ENCODE measurements at places on chromosomes 12 and 14.

- no peak overlapping the region for H3K27ac ChIP-seq
- H3K27me3 ChIP-seq = no peaks in the 10 kb centered on the region
- H3K4me1 ChIP-seq = no peaks in the 10 kb centered on the region
- DNase-seq = no peak
- H3K36me3 ChIP-seq = no peaks in the 10 kb centered on the region
Measured at GRCh38 chr14:93079321-93079720, 36.4 kb downstream of the ITPK1 start.

DNA sequence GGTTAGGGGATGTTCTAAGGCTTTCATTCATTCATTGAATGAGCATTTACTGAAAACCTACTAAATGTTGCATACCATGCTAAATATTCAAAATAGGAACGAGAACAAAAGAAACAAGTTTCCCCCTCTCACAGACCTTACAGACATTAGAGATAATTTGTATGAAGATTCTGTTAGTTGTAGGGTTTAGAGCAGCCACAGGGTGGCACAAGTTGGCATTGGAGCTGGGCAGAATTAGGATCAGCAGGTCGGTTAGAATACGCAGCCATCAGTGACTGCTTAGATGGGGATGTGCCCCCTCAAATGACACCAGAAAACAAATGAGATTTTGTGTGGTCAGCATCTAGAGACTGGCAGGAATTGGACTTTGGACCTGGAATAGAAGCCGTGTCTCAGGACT lies 166.3 kb upstream of the DAAM1 start:
- no peaks in the 10 kb centered on the region for H3K4me1 ChIP-seq
- no peak overlapping the region for H3K4me3 ChIP-seq
- DNase-seq = no peak

DNA sequence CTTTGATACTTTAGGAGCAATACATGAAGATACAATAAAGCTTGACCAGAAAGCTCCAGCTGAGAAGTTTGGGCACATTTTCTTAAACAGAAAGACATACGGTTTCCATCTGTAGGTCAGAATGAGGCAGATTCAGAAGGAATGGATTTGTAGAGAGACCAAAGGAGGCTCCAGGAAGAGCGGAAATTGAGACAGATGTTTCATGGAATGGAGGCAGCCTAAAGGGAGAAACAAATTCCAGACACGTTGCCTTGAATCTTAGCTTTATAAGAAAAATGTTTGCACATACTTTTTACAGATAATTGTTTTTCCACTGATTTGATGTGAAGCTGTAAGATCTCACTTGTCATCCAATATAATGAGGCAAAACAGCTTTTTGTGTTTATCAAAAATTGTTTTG lies 24.8 kb downstream of the EPYC start:
- no peak overlapping the region for H3K4me3 ChIP-seq
- DNase-seq = no peak
- no peaks in the 10 kb centered on the region for H3K36me3 ChIP-seq
- no peaks in the 10 kb centered on the region for H3K27me3 ChIP-seq

DNA sequence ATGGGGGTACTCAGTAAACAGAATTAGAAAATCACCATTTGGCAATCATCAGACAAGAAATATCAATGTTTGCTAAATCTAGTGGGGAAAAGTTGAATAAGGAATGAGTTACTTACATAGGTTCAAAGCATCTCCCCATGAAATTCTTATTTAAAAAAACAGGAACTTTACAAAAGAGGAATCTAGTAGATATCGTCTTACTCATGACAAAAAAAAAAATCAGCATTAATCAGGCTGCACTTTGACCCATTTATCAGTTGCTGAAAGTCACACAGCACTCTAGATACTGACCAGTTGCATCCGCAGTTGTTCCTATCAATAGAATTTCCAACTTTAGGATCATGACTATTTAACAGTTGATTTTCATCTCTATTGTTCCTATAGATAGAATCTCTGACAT lies 5.8 kb upstream of the DICER1 start:
- no peak for DNase-seq
- H3K27ac ChIP-seq = no peak overlapping the region
- no peak overlapping the region for H3K4me3 ChIP-seq
- H3K4me1 ChIP-seq = peaks cover 2% of the 10 kb centered on the region

DNA sequence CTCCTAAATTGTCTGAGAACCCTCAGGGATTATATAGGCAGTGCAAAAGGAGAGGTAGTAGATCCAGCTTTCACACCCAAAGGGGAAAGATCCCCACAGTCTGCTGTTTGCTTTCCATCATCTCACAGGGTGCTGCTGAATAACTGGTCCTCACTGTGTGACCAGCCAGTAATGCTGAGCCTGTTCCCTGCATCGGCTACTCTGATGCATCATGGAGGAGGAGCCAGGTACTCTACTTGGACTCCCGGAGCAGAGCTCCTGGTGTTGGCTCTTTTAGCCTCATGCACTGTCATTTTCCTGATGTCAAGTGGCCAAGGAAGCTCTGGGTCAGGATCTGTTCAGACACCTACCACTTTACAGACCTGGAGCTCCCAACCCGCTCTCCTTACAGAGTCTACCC lies 127.4 kb upstream of the ATF1 start:
- no peak overlapping the region for H3K27ac ChIP-seq
- peaks cover 1% of the 10 kb centered on the region for H3K4me1 ChIP-seq
- H3K27me3 ChIP-seq = no peaks in the 10 kb centered on the region
- H3K4me3 ChIP-seq = no peak overlapping the region
- H3K36me3 ChIP-seq = no peaks in the 10 kb centered on the region

- H3K27ac ChIP-seq = no peak overlapping the region
- no peaks in the 10 kb centered on the region for H3K36me3 ChIP-seq
- no peaks in the 10 kb centered on the region for H3K4me1 ChIP-seq
- no peak overlapping the region for H3K4me3 ChIP-seq
- no peaks in the 10 kb centered on the region for H3K27me3 ChIP-seq
- no peak for DNase-seq
Measured at GRCh38 chr12:104751594-104751993, 206.5 kb downstream of the SLC41A2 start.

All from ovary (tissue), 10 donors.